ENCODE measurements at places on chromosomes 11 and 22.

GRCh38 chr11:44450295-44450932, 115.0 kb upstream of the CD82 start:
- no peak for DNase-seq

DNA sequence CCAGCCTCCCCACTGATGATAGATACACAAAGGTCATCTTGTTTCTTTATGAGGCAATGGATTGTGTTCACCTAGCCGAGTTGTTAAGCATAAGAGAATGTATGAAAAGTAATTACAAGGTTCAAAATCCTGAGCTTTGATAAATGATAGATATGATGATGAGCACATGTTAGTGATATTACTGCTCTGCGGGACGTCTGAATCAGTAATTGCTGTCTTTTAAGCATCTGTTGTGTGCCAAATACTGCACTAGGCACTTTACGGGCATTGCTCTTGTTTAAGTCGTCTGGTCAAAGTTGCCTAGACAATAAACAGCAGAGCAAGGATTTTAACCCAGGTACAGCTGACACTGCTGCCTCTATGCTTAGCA, 559 bp upstream of the RNF141 start:
- DNase-seq, result no peak

DNA sequence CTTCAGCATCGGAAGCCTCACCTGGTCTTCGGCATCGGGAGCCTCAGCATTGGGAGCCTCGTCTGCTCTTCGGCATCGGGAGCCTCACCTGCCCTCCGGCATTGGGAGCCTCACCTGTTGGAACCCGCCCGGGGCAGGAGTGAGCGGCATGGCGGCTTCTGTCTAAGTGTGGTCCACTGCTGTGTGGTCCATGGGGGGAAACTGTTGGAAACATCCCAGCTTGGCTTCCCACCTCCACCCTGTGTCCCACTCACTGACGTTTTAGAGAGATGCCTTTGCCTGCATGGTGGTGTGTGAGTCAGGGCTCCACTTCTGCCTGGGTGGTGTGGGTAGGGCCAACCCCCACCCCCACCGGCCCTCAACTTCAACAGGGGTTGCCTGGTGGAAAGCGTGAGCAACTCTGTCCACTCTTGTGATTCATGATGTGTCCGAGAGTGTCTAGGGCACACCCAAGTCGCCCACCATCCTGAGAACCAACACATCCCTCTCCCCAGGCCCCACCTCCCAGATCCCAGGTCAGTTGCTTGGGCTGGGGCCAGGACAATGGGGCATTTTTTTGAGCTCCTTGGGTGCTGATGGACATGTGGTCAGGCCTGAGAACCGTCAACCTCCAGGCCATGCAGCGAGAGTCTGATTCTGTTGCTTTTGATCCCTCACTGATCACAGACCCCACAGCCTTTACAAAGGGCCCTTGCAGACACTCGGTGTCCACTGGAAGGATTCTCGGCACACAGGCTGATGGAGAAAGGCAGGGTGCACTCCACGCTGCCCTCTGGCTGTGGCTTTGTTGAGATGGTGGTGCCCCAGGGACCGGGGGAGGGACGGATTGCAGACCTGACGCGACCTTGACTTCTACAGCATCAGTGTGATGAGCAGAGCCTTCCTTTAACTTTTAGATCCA, 406.7 kb downstream of the TBC1D22A start:
- DNase-seq, result no peak

GRCh38 chr11:58576887-58577471, 1.3 kb upstream of the LPXN start:
- no peak for DNase-seq

GRCh38 chr11:64409707-64410403, 50.9 kb downstream of the RPS6KA4 start:
- no peak for DNase-seq

DNA sequence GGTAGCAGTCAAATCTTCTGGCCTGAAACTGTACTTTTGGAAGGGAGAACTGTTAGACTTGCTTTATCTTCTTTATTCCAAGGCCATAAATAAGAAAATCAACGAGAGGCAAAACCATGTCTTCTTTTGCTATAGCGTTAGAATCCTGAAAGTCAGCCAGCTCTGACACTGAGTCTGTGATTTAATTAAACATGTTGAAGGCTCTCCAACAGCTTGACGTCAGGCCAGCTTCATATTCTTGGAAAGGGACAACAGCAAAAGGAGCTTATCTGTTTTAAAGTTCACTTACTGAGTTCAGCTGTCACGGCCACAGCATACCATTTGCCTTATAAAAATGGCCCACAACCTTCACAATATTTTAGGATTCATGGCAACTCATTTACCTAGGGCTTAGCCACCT, 131.0 kb upstream of the LDLRAD3 start:
- no peak for DNase-seq

GRCh38 chr11:101185985-101186384, 56.4 kb upstream of the PGR start:
- no peak for DNase-seq

- DNase-seq, result no peak
Measured at GRCh38 chr22:24051568-24051967, 40.5 kb downstream of the CABIN1 start.

DNA sequence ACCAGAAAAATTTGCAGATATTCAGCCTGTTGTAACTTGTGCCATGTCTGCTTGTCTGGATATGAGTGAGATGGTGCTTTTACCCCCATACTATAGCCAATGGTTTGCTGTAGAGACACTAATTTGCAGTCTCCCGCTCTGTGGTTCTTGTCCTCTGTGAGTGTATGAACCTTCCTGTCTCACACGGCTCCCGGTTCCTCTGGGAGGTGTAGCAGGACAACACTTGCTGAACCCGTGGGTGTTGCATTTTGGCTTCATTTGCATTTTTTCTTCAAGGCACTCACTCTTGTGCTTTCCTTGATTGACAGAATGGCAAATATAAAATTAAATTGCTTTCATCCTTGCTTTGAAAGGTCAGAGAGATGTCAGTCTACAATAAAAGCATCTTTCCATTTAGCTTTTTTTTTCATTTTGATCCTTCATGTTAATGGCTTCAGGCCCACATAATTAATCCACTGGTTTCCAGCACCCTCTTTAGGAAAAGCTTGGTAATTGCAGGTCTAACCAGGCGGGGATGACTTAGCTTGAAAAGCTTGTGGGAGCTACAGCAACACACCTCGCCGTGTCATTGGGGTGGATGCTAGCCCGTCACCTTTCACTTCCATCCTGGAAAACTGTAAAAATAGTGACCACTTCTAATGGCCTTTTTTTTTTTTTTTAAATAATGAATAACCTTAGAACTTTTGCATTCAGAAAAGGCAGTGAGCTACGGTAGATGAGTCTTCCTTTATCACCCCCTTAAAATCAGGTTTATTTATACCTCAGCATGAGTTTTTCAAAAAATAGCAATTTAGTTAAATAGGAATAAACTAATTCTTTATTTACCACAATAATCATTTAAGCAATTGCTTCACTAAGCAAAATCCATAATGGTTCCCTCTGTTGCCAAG, 27.4 kb upstream of the ST14 start:
- no peak for DNase-seq

DNA sequence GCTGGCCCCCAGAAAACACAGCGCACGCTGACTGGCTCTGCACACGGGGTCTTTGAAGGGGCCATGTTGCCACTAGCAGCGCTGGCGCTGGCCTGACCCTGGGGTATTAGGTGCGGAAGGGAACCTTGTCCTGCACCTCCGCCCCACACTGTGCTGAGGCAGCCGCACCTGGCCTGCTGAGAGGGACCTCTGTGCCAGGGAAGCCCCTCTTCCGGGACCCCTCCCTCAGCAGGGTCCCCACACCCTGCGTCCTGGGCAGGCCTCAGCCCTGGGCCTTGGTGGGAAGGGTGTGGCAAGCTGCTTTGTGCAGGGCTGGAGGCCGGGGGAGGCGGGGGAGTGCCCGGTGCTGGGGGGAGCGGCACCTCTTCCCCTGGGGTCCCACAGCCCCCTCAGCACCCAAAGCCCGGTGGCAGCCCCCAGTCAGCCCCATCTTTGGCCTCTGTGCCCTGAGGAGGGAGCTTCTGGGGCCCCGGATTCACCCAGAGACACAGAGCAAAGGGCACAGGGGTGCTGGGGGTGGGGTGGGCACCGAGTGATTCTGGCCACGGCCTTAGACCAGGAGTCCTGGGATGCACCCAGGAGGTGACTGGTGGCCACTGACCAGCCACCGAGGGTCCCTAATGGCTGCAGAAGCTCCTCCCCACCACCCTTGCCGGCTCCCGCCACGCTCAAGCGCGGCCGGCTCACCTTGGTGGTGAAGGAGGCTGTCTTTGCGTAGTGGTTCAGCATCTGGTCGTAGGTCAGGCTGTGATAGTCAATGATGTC, 11.4 kb downstream of the TTLL8 start:
- no peak for DNase-seq

GRCh38 chr11:120334894-120335462, 1.2 kb upstream of the ARHGEF12 start:
- peak; percentile 14 for DNase-seq

DNA sequence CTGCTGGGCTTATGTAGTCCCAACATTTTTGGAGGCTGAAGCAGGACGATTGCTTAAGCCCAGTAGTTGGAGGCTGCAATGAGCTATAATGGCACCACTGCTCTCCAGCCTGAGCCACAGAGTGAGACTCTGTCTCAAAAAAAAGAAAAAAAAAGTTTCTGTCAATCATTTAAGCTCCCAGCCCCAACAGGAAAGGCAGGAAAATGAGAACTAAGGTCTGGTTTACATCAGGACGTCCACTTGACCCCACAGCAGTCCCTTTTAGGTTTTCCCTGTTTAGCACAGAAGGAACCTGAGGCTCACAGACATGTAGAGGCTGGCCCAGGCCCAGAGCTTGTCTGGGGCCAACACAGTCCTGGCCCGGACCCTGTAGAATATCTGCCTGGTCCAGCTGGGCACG, 9.2 kb upstream of the TTLL1 start:
- no peak for DNase-seq

DNA sequence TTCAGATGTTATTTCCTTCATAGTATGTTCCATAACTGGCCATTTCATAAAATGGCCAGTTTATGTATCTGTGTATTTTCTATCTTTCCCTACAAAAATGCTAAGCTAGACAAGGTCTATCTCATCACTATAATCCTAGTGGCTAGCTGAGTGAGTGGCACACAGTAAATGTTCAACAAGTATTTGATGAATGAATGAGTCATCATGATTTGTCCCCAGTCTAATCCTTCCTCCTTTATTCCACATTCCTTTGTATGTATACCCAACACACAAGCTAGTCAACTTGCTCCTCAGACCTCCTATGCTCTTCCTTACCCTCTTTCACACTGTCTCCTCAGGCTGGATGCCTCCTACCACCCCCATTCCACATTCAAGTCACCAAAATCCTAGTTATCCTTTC, 12.5 kb downstream of the APLNR start:
- no peak for DNase-seq

DNA sequence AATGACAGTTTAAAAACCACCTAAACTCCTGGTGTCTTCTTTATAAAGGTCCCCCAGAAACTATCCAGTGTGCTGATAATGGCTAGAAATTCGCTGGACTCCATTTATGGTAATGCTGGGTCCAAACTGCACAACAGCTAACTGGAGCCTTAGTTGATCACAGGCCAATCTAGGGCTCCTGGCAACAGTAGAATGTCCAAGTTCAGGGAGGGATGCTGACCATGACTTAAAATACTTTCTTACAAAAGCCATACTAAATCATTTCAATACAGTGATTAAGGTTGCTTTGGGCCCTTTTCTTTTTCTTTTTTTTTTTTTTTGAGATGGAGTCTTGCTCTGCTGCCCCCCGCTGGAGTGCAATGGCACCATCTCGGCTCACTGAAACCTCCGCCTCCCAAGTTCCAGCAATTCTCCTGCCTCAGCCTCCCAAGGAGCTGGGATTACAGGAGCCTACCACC, 14.5 kb upstream of the GAB2 start:
- no peak for DNase-seq

DNA sequence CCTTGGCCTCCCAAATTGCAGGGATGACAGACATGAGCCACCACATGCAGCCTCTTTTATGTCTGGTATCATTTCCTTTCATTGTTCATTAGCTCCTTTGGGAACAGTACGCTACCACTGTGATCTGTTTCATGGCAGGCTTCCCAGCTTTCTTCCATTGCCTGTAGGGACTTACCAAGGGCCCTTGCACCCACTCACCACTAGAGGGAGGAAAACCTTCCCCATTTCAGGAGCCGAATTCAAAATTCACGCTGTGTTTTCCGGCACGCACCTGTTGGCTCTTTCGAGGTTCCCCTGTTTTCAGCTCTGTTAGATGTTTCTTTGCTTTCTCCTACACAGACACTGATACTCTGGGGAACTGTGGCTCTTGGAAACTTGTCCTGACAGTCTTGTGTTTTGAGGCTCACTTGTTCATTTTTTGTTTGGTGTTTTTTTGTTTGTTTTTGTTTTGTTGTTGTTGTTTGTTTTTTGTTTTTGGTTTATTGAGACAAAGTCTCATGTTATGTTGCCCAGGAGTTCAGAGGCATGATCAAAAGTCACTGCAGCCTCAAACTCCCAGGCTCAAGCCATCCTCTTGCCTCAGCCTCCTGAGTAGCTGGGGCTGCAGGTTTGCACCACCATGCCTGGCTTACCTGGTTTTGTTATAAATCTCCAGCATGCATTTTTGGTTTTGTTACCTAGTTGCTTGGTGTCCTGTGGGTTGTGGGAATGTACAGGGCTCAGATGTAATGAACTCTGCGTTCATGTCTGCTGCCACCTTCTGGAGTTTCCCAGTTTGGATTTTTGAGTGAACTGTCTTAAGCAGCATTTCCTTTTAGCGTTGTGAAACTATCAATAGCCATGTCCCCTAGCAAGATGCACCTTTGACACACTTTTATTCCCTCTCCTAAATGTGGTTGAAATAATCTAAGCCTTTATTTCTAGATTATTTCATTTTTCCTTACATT, 2.3 kb downstream of the KRTAP5-11 start:
- DNase-seq, result peak; percentile 48

- DNase-seq, result no peak
Measured at GRCh38 chr11:122108192-122108799, 7.7 kb downstream of the BLID start.

GRCh38 chr11:8757047-8757446, 74.5 kb downstream of the RPL27A start:
- DNase-seq, result no peak

- DNase-seq, result no peak
Measured at GRCh38 chr11:86219311-86220193, 25.0 kb upstream of the EED start.

DNA sequence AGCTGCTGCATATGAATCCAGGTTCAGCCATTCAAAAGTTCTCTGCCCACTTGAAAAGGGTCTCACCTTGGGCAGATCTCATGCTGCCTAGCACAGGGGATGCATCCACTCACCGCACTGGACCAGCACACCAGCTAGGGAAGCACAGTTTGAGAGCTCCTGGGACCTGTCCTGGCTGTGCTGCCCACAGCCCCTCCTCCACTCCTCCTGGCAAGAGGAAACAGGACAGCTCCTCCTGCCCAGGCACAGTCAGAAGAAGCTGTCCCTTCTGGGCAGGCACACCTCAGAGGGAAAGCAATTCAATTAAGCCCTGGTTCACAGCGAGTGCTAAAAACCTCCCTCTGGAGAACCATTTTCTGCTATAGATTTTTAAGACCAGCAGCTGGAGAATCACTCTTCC, 146.7 kb downstream of the ST3GAL4 start:
- DNase-seq, result no peak

DNA sequence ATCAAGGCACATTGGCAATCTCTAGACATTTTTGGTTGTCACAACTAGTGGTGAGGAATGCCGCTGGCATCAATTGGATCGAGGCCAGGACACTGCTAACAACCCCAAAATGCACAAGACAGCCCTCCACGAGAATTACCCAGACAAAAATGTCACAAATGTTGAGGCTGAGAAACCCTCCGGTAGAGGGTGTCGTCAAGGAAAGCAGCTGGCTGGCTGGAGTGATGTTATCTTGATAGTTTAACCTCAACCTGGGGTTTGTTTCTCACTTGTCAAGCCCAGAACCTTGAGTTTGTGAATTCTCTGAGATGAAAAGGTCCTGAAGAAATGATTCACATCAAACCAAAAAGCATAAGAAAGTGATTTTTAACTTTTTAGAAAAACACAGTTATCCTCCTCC, 21.1 kb upstream of the TMPRSS13 start:
- no peak for DNase-seq

Measured in NCI-H510A (cell line).